Naive thymus-derived CD8-positive, alpha-beta T cell (primary cell): ENCODE measurements at places on chromosomes 11 and 22. TPM values are rescaled to one million over a fixed set of nuclear protein-coding genes. Genes with fewer than 3 reads are reported as not detected.

- no peaks in the 10 kb centered on the region for H3K4me1 ChIP-seq
- H3K27ac ChIP-seq: no peak overlapping the region
- no peak for DNase-seq
Observed at GRCh38 chr22:42685941-42686653, 34.6 kb downstream of the A4GALT start.

- H3K4me3 ChIP-seq: no peak overlapping the region
- no peaks in the 10 kb centered on the region for H3K36me3 ChIP-seq
- H3K27ac ChIP-seq: no peak overlapping the region
Observed at GRCh38 chr22:43446037-43446803, 34.4 kb downstream of the MPPED1 start.

- no peaks in the 10 kb centered on the region for H3K36me3 ChIP-seq
- peak overlapping the region; percentile 100 for H3K27ac ChIP-seq
- peaks cover 2% of the 10 kb centered on the region for H3K27me3 ChIP-seq
- H3K4me3 ChIP-seq: peak overlapping the region; percentile 61
- H3K4me1 ChIP-seq: peaks cover 56% of the 10 kb centered on the region
- no peak for DNase-seq
Observed at GRCh38 chr11:35162745-35163144, 23.8 kb downstream of the CD44 start.

CHRM4 gene
- 0.73 TPM for total RNA-seq
